Stimulated activated CD4-positive, alpha-beta T cell treated with anti-CD3 and anti-CD28 coated beads, Interleukin-1b, Interleukin-23, amount 100 ng/mL, for 1 hour (primary cell): ENCODE measurements at places on chromosomes 2 and 18.

GRCh38 chr2:162574615-162575452 lies 230.9 kb downstream of the GCA start:
- no peak for DNase-seq

- no peak for DNase-seq
Measured at GRCh38 chr2:28976584-28976983, 4.5 kb upstream of the TOGARAM2 start.

DNA sequence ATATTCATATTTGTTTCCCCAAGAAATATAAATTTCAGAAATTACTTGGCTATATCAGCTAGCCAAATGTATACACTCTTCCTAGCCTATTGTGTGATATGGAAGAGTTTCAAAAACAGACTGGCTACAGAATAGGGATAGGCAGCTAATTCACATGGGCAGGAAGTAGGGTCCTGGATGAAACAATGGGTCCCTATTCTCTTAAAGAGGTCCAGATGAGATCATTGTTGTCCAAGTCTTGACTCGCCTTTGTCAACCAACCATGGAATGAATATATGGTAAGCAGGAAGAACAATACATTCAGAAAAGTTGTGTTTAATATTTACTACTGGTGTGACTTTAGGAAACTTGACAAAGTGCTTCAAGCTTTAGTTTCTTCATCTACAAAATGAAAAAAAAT lies 319.9 kb downstream of the NBAS start:
- no peak for DNase-seq

DNA sequence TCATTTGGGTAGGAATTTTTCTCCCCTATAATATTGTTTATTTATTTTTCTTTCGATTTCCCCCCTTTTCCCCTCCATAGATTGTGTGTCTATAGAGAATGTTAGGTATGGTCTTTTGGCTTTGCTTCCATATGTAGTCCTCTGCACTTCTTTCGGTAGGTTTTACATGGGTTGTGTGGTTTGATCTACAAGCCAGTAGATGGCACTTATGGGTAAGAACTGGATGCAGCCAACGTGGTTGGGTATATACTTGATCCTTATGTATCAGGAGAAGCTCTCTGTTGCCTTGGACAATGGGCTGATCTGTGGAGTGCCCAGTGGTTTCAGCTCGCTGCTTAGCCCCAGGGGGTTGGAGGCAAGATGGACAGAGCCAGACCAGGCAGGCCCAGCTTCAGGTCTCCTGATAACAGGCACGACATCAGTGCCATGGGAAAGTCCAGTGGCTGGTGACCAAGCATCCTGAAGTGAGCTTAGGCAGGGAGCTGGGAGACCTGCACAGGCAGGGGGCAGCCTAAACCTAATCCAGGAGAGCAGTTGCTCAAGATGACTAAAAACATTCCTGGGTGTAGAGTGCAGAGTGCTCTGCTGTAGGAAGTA lies 488.3 kb downstream of the CCDC85A start:
- DNase-seq: no peak

DNA sequence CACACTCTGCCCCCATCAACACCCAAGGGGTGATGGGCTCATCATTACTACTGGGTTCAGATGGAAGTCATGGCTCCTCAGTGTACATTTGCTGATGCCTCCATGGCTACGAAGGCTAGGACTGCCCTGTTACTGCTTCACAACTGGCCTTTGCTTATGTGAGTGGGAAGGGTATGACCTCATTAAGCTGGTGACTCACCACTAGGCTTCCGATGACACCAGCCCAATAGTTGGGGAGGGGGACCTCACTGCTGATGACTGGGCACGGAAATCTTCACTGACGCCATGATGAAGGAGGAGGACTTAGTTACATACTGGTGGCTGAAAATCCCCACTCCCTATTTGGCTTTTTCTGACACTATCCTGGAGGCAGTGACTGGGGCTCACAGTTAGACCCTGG lies 263.2 kb downstream of the CMPK2 start:
- no peak for DNase-seq

- DNase-seq: no peak
Measured at GRCh38 chr2:171972329-171972982, 27.3 kb upstream of the METAP1D start.
